ENCODE measurements at places on chromosomes 13 and 19. TPM values are rescaled to one million over a fixed set of nuclear protein-coding genes. Genes with fewer than 3 reads are reported as not detected.
A peak's percentile ranks its signal among the peaks of the same experiment; 100 is the strongest.

DNA sequence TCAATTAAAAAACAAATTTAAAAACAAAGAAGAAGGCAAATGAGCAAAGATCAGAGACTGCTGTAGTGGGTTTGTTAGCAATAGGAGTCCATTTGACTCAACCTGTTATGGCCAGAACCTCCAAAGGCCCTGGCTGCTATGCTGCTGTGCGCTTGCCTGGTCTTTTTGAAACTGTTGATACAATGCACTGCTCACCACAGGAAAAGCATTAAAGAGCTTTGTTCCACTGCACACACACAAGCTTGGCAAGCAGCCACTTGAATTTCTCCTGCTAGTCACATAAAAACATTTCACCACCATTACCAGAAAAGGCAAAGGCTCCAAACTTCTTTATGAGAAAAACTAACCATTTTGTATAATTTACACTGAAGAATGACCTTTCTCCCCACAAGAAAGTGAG is 132.2 kb downstream of the FREM2 start:
- no peak for DNase-seq
- no peaks in the 10 kb centered on the region for H3K4me1 ChIP-seq
- H3K36me3 ChIP-seq: no peaks in the 10 kb centered on the region
- H3K27me3 ChIP-seq: peaks cover 9% of the 10 kb centered on the region
- H3K27ac ChIP-seq: no peak overlapping the region
- no peak overlapping the region for H3K4me3 ChIP-seq

- H3K36me3 ChIP-seq: no peaks in the 10 kb centered on the region
- H3K4me3 ChIP-seq: no peak overlapping the region
- no peak overlapping the region for H3K27ac ChIP-seq
- no peaks in the 10 kb centered on the region for H3K4me1 ChIP-seq
- H3K27me3 ChIP-seq: peaks cover 9% of the 10 kb centered on the region
- no peak for DNase-seq
These were observed 74.4 kb upstream of the FARP1 start for GRCh38 chr13:98068521-98068920.

GRCh38 chr19:46426506-46427162 is 2.1 kb downstream of the PNMA8C start:
- H3K27ac ChIP-seq: no peak overlapping the region
- H3K4me3 ChIP-seq: peak overlapping the region; percentile 80
- peaks cover 28% of the 10 kb centered on the region for H3K4me1 ChIP-seq
- H3K36me3 ChIP-seq: no peaks in the 10 kb centered on the region
- DNase-seq: peak; percentile 72
- H3K27me3 ChIP-seq: peaks cover 90% of the 10 kb centered on the region

CDC42EP5 gene
- total RNA-seq: 0.34 TPM

ZNF285 gene
- 1.8 TPM for total RNA-seq

GRCh38 chr19:11987405-11988281 is 22.8 kb downstream of the ZNF763 start:
- H3K27me3 ChIP-seq: no peaks in the 10 kb centered on the region
- peak; percentile 93 for DNase-seq
- peak overlapping the region; percentile 98 for H3K27ac ChIP-seq
- H3K4me3 ChIP-seq: peak overlapping the region; percentile 99
- peaks cover 11% of the 10 kb centered on the region for H3K36me3 ChIP-seq

Data from activated naive CD8-positive, alpha-beta T cell treated with anti-CD3 and anti-CD28 coated beads for 36 hours (primary cell).